ENCODE measurements at places on chromosomes 3 and 15.

DNA sequence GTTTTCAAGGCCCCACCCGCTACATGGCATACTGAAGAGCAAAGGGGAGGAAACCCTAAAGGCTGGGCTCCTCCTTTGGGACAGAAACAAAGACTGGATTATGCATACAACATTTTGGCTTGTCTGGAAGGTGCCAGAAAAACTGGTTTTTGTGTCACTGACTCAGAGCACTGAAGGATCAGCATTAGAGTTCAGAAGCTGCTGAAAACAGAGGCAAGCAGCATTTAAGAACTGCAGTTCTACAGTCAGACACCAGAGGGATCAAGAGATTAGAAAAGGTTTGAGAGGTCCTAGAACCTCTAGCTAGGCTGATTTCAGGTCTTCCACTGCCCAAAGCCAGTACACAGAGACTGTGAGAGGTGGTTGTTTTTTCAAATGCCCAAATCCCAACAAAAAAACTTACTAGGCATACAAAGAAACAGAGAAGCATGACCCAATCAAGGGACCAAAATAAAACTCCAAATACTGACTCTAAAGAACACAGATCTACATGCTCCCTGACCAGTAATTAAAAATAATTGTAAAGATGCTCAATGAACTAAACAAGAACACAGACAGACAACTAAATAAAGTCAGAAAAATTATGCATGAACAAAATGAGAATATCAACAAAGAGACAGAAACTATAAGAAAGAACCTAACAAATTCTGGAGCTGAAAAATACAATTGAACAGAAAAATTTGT is 91.2 kb downstream of the SENP2 start:
- no peak for DNase-seq

DNA sequence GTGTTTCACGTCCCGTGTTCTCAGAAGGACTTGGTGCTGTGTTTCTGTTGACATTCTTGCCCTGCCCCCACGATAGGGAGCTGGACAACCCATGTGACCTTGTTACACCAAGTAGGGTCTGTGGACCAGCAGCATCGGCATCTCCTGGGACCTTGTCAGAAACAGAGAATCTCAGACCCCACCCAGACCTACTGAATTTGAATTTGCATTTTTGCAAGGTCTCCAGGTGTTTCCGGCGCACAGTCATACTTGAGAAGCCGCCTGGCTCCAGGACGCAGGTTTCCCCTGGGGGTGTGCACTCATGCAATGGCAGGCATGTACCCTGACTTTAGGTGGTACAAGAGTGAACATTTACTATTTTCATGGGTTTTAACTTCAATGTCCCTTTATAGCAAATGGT is 117.9 kb downstream of the TLE3 start:
- DNase-seq = no peak

DNA sequence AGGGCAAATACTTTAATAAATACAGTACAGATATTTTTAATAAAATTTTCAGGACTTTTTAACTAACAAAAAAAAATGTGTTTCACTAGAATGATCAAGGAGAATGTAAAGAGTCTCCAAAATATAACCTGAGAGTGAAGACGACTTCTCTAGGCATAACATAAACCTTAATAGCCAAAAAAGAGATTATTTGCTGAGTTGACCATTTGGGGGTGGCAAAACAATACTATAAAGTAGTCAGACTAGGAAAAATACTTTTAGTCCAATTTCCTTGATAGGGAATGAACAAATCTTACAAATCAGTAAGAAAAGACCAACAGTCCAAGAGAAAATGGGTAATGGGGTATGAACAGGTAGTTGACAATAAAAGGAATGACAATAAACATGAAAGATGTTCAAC is 29.4 kb upstream of the GATM start:
- no peak for DNase-seq

GRCh38 chr3:126678693-126679317 is 23.9 kb upstream of the TXNRD3 start:
- no peak for DNase-seq

- DNase-seq = no peak
Measured at GRCh38 chr15:40354408-40355171, 3.4 kb upstream of the DISP2 start.

- DNase-seq = no peak
Measured at GRCh38 chr3:53705774-53706173, 140.4 kb downstream of the CHDH start.

DNA sequence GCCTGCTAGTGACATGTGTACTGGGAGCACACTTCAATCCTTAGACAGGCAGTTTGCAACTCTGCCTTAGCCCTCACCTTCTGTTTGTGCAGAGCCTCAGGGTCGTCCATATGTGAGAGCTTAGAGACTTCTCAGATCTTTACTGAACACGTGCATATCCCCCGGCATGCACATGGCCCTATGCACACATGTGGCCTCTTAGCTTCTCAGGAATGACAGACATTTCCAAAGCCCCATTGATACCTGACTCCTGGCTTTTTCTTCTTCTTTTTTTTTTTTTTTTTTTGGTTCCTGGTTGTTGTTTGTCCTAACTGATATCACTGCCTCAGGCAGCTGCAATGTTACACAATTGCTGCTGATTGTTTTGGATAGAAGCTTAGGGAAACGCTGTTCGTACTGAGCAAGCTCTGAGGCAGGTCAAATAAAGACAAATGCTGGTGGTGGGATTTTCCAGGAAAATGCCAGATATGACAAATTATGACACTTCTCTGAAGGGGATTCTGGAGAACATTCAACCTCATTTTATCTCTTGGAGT is 107.2 kb upstream of the RGMA start:
- no peak for DNase-seq

DNA sequence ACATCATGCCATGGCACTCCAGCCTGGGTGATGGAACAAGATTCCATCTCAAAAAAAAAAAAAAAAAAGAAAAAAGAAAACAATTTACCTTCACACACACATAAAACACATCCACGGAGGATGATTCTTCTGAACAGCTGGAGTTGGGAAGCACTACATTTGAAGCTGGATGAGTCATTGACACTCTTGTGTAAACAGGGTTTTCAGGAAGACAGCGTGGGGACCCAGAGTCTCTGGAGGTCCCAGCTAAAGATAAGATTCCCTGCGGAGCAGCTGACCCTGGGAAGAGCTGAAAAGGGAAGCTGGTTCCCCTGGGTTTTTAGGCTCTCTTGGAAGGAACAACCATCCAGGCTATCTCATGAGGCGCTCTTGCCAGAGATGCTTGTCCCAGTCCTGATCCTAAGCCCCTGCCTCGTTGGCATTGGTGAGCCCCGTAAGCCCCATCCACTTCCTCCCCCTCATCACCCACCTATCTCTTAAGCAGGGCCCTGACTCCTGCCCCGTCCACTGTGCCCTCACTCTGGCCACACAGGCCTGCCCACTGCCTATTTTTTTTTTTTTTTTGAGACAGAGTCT is 32.0 kb upstream of the FURIN start:
- DNase-seq = no peak

GRCh38 chr3:193932136-193932535 is 203.8 kb upstream of the HES1 start:
- no peak for DNase-seq

- no peak for DNase-seq
Measured at GRCh38 chr3:64443546-64444381, 218.5 kb upstream of the PRICKLE2 start.

- no peak for DNase-seq
Measured at GRCh38 chr15:51493892-51494291, 128.7 kb downstream of the DMXL2 start.

DNA sequence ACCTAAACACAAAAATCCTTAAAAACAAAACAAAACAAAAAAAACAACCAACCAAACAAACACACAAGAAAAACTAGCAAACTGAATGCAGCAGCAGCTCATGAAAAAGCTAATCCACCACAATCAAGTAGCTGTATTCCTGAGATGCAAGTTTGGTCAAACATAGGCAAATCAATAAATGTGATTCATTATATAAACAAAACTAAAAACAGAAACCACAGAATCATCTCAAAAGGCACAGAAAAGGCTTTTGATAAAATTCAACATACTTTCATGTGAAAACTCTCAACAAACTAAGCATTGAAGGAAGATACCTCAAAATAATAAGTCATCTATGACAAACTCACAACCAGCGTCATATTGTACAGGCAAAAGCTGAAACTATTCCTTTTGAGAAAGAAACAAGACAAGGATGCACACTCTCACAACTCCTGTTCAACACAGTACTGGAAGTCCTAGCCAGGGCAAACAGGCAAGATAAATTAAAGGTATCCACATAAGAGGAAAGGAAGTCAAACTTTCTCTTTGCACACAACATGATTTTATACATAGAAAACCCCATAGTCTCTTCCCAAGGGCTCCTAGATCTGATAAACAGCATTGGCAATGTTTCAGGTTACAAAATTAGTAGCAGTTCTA is 495.1 kb upstream of the SGO1 start:
- DNase-seq = no peak

DNA sequence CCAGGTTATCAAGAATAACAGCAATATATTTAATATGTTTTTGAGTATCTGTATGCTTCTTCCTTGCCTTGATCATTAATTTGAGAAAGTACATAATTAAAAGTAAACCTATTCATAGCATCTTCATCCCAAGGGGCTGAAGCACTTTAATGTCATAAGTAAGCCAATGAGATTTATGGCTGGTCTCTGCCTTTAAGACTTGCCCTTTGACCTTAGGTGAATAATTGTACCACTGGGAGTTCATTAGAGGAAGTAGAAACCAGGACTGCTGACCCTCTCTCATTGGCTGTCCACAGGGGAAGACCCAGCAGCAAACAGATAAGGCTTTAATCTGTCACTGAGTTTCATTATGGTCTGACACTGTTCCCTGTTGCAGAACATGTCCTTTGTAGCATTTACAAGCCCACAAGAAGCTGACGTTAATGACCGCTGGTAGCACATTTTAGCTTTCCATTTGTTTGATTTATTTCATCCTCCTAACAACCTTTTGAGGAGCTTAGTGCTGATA is 16.3 kb upstream of the ERC2 start:
- DNase-seq = no peak

DNA sequence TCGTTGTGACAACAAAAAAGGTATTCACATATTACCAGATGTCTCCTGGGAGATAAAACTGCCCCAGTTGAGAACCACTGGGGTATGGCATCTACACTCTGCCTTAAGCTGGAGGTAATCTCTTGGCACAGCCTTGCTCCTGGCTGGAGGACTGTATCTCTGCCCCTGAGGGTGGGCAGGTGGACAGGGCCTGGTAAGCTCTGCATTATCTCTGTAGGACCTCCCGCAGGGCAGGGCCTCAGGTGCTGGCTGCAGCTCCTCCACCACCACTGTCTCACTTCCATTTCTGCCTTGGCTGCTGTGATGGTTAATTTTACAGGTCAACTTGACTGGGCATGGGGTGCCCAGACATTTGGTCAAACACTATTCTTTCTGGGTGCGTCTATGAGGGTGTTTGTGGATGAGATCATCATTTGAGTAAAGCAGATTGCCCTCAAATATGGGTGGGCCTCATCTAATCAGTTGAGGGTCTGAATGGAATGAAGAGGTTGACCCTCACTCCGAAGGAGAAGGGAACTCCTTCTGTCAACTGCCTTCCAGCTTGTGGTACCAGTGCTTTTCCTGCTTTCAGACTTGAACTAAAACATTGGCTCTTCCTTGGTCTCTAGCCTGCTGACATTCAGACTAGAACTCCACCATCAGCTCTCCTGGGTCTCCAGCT is 9.8 kb upstream of the RHCG start:
- no peak for DNase-seq

DNA sequence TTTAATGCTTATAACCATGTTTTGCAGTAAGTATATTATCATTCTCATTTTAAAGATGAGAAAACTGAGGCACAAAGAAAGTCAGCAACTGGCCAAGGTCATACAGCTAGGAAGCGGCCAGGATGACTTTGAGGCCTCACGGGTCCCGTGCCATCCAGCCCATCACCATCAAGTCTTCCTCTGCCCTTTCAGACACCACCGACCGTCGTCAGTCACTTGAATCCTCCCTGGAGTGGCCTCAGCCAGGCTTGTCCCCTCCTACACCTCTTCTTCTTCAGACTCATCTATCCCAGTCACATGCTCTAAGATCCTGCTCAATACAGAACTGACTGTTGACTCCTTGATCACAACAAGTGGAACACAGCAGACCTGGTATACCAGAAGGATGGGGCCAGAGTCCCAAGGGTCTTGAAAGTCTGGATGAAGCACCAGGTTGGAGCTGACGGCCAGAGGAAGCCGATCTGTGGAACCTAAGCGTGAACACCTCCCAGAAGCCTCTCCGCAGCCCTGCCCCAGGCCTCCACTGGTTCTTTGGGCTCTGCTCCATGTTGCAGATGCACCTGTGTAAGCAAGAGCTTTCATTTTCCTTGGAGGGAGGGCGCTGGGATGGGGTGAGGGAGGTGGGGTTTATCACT is 22.1 kb downstream of the ITGA11 start:
- no peak for DNase-seq

DNA sequence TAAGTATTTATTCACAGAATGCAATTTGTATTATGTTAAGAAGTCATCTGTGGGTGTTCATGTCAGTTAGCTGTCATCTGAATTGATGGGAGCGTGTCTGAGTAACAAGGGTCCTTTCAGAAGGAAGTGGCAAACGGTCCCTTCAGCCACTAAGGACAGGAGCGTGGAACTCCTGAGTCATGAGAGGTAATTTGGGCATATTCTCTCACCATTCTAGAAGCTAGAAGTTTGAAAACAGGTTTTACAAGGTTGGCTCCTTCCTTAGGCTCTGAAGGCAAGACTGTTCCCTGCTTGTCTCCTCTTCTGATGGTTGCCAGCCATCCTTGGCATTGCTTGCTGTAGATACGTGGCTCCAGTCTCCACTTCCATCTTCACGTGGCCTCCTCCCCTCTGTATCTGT is 19.7 kb downstream of the ABHD2 start:
- no peak for DNase-seq

DNA sequence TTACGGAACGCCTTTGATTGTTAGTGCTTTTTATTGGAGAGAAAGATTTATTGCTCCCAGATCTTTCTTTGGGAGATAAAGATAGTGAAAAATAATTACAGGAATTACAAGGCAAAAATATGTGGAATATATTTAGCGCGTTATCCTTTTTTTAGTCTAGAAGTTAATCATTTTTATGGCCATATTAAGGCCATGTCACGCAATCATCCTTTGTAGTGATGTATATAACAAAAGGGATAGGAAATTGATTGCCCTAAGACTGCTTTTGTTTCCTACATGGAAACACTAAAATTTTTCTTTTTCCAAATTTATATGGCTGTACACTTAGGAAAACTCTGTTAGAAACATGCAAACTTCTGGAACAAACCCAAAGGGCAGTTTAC is 1.5 kb downstream of the TRPC1 start:
- no peak for DNase-seq
